Foreskin melanocyte (primary cell): ENCODE measurements at places on chromosomes 3 and 15.

- peak; percentile 16 for DNase-seq
Measured at GRCh38 chr15:26049900-26050657, 187.0 kb upstream of the ATP10A start.

GRCh38 chr3:192022412-192022811, 561.4 kb downstream of the PYDC2 start:
- DNase-seq, result no peak

GRCh38 chr3:55742832-55743136, 255.7 kb upstream of the WNT5A start:
- DNase-seq, result no peak

- no peak for DNase-seq
Measured at GRCh38 chr3:8575364-8576104, 69.1 kb downstream of the SSUH2 start.

DNA sequence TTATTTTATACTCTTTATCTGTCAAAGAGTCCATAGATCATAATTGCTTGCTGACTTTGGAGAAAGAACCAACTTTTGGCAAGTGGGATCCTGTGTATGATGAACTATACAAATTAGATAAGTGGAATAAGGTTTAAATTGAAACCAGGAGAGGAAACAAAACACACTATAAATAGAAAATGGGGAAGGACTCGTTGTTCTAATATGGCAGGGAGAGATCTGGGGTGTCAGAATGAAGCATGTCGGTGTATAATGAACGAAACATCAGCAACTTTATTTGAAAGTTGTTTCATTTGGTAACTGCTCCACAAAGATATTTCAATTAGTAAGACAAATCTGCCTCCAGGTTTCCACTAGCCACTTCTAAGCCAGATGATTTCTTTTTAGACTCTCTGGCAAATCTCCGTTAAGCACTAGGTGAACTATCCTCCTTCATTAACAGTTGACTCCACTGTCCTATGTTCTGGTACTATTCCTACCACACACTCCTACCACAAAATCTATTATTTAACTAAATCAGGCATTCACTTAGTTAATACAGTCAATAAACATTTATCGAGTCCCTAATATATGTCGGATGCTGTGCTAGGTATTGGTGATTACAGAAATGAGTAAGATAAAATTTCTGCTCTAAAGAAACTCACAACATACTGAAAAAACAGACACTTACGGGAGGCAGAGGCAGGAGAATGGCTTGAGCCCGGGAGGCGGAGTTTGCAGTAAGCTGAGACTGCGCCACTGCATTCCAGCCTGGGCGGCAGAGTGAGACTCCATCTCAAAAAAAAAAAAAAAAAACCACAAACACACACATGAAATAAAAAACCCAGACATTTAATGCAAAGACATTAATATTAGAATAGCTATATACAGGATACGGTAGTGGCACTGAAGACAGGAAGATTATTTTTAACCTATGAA, 20.1 kb downstream of the SLC15A2 start:
- no peak for DNase-seq

DNA sequence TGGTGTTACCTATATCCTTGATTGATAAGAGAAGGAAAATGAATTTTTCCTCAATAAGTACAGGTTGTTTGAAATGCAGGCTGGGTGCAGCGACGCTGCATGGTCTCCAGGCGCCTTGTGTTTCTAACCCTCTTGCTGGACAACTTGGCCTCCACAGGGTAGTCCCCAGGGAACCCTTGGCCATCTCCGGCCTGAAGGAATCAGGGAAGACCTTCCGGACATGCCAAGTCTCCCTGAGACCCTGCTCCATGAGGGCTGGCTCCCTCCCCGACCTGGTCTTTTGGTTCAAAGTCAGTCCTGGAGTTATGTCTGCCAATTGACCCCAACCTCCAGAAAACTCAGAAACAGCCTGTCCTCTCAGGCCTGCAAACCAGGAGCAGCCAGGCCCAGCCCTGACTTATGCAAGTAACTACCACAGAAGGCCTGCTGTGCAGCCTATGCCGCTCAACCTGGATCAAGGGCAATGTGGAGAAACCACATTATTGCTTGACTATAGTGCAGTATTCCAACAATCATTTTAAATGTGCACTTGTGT, 98.3 kb downstream of the LIPC start:
- DNase-seq, result no peak
